NCI-H446 (cell line): ENCODE measurements at places on chromosomes 2 and 18.

- DNase-seq, result no peak
These were observed 110.5 kb upstream of the AGAP1 start for GRCh38 chr2:235383272-235383843.

DNA sequence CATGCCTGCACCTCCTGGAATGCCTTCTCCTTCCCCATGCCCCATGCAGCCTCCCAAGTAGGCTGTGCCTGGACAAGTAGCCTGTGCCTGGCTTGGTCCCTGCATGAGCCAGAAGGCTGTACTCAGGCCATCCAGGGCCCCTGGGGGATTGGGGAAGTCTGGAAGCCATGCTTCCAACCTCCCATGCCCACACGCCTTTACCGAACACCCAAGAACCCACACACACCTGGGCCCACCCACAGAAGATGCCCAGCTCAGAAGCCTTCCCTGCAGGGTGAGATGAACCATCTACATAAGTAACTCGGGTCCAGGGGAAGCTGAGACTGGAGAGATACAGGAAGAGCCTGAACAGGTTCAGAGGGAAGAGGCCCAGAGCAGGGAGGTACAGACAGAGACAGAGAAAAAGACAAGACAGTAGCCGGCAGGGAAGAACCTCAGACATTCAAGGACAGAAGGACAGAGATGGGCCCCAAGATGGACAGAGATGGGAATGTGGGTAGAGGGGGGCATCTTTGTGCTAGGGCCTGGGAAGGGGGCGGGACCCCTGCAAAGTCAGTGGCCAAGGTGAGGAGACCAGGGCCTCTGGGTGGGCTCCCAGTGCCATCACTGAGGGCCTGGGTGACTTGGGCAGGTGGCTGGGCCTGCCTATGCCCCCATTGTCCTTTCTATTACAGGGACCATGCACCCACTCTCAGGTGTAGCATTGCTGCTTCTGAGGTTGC is 4.3 kb downstream of the BIN1 start:
- DNase-seq, result no peak

- no peak for DNase-seq
These were observed 71.2 kb upstream of the COL3A1 start for GRCh38 chr2:188902901-188903491.

DNA sequence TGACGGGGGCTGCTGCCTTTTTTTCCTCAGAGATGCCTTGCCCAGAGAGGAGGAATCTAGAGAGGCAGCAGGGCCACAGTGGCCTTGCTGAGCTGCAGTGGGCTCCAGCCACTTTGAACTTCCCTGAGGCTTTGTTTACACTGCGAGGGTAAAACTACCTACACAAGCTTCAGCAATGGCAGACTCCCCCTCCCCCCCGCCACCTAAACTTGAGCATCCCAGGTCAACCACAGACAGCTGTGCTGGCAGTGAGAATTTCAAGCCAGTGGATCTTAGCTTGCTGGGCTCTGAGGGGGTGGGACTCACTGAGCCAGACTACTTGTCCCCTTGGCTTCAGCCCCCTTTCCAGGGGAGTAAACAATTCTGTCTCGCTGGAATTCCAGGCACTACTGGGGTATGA is 11.8 kb downstream of the SYT4 start:
- no peak for DNase-seq

DNA sequence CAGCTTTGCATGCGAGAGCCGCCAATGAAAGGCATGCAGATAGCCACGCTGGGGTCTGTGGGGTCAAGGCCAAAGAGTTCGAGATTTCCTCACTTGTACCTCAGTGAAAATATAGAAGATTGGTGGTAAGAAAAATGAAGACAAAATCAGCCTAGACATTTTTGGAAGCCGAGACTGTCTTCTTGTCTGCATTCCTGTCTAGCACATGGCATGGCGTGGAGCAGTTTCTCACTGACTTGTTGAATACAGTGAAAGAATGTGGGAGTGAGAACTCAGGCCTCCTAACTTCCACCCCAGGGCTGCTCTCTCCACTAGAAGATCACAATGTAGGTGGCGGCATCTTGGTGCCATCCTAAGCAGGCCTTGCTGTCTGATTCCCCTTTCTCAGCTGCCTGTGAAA is 740.8 kb upstream of the HS6ST1 start:
- no peak for DNase-seq

DNA sequence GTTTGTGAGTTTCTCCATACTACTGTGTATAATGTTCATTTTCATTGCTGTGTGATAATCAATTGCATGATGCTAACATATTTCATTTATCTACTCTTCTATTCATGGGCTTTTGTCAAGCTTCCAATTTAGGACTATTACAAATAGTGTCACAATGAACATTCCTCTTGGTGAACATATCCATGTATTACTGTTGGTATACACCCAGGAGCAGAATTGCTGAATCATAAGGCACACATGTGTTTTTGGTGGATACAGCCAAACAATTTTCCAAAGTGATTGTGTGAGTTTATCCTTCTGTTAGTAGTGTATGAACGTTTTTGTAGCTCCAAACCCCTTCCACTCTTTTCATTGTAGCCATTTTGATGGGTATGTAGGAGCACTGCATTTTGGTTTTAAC is 101.6 kb upstream of the COPS8 start:
- no peak for DNase-seq

DNA sequence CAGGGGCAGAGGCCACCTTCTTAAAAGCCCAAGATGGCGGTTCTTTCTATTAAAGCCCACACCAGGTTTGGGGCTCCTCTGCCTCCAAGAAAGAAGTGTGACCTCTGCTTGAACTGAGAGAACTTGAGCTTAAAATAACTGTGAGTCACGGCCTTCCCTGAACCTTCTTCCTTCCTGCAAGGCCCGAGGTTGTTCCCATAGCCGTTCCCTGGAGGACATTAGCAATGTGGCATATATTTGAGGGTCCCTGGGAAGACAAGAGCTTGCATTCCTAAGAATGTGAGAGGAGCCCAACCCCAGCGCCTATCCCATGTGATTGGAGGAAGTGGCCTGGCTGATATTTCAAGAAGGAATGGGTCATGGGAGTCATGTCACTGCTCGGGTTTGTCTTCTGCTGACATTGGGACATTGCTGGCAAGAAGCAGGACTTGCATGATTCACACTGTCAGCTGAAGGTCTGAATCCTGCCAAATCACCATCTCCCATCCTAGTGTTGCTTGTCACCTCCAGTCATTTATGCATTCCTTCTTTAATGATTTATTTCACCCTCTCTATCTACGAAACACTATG is 168.1 kb downstream of the TRIB2 start:
- no peak for DNase-seq

- no peak for DNase-seq
These were observed 34.7 kb upstream of the MARCHF7 start for GRCh38 chr2:159677654-159678053.

DNA sequence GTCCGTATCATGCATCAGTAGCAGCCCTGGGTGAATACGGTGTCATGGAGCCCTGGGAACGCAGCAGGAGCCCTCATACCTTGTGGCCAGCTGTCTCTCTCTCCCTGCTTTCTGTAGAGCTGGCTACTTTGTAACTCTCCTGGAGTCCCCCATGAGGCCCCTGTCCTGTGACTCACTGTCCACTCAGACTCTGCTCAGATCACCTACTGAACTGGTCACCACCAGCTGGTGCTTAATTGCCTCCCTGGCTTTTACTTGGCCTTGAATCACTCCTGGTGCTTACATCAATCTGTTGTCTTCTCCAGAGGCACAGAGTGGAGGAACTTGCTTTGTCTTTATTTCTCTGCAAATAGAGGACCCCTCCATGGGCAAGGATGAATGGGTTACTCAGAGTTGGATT is 172.7 kb downstream of the HRH4 start:
- no peak for DNase-seq

- no peak for DNase-seq
These were observed 182.4 kb upstream of the ZNF521 start for GRCh38 chr18:25534401-25534800.

- no peak for DNase-seq
These were observed 45.1 kb upstream of the TBR1 start for GRCh38 chr2:161370981-161371380.

- no peak for DNase-seq
These were observed 495.0 kb downstream of the DLGAP1 start for GRCh38 chr18:3960142-3960541.

GRCh38 chr2:101089942-101090799 is 61.0 kb downstream of the TBC1D8 start:
- DNase-seq, result no peak

DNA sequence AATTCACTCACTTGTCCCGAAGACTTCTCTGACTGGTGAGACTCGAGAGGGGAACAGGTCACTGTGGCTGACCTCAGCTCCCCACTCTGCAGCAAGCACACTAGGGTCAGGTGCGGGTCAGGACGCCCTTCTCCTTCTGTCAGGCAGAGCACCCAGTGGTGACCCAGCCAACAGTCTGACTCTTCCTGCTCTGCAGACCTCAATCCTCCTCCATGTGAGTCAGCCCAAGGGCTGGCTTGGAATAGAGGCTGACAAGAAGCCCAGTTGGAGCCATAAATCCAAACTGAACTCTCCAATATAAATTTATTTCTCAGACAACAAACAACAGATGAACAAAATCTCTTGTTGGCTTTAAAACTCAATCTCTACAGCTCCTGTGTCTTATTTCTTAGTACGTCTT is 253.1 kb downstream of the SH3BP4 start:
- DNase-seq, result no peak
